ENCODE measurements at places on chromosomes 16 and 17.

DNA sequence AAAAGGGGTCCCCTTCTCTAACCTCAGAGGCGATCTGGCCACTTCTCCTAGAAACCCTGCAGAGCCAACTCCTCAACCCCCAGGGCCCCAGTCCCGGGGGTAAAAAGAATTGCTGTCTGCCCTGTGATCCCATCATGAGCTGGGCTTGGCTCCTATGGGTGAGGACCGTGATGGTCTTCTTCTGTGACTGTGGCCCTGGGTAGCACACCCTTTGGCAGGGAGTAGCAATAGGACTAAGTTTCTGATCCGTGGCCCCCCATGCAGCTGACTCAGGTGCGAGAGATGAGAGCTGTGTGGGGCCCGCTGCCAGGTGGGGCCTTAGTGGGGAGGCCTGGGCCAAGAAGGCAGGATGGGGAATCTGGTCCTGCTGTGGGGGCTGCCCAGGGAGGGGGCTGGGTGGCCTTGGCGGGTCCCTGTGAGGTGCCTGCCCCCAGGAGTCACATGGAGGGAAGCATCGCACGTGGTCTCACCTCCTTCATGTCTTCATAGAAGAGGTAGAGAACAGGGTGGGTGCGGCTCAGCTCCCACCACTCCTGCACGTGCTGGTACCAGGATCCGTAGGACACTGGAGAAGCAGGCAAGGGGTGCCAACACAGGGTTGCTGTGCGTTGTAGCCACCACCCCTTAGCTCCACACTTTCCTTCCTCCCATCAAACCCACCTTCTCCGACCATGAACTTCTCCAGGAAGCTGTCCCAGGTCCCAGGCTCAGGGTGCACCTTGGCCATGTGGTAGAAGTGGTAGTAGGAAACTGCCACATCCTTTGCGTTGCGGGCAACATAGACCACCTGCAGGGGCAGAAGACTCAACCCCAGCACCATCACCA is 3.3 kb downstream of the SULT1A1 start:
- no peak for DNase-seq

DNA sequence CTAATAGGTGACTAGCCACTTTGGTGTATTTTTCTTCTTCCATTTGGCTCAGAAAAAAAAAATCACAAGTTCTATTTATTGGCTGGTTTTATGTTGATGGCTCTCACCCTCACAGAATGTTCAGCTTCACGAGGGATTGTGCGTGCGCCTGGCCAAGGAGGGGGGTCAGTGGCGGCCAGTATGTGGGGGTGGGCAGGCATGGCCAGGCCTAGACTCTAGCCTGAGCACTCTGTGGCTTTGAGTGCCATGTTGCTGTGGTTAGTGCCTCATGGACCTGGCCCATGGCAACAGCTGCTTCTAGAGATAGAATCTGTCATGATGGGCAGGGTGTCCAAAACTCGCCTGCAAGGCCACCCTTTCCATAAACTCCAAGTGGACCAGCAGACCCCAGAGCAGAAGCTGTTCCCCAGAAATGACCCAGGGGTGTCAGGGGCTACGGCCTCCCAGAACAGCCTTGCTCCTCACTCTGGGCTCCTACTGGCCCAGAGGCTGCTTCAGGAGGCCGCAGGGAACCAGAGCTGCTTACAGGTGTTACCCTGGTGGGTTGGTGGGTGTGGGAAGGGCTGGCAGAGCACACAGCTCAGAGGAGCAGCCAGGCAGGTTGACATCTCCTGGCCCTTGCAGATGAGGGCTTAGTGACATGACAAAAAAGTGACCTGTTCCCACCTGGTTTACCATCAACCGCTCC is 124.9 kb downstream of the SOCS1 start:
- no peak for DNase-seq

DNA sequence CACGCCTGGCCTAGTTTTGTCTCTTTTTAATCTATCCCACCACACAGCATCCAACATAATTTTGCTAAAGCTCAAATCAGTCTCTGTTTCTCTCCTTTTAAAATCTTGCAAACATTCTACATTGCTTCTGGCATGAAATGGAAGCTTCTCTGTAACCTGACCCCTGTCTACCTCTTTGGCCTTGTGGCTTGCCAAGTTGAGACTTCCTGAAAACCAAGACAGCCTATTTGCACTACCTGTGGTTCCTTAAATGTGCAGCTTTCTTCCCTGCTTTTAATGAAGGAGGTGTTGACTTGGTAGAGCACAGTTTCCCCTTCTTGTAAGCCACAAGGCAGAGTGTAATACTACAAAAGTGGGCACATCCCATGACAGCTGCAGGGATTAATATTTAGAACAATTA is 6.0 kb upstream of the CCL3 start:
- no peak for DNase-seq

DNA sequence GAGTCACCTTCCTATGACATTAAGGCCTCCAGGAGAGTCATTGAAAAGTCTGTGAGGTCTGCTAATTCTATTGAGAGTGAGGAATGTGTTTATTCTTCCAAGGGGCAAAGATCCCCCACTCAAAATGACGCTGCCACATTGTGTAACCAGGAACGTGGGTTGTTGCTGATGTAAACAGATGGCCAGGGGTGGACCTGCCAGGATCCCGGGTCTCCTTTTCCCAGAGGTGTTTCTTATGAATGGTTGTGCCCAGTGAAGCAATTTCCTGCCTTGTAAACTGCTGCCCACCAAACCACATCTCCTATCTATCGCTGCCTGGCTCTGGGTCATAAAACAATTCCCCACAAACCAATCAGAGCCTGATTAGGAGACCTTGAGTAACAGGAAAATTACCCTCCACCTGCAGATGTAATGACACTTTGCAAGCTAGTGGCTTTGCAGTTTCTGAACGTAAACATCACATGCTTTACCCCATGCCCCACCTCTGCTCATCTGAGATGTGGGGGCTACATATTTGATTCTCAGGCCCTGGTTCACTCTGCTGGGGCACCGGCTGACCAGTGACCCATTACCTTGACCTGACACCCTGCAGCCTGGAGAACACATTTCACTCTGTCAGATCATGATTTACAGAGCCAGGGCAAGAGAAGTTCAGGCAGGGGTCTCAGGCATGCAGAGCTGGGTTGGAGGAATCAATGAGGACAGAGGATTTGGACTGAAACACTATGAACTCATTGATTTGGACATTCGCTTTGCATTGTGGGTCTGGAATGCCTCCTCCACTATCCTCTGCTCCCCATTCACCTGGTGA is 33.1 kb upstream of the DDX52 start:
- no peak for DNase-seq
